Renal cortical epithelial cell (primary cell): ENCODE measurements at places on chromosomes 12 and 14. TPM values are rescaled to one million over a fixed set of nuclear protein-coding genes. Genes with fewer than 3 reads are reported as not detected.

DNA sequence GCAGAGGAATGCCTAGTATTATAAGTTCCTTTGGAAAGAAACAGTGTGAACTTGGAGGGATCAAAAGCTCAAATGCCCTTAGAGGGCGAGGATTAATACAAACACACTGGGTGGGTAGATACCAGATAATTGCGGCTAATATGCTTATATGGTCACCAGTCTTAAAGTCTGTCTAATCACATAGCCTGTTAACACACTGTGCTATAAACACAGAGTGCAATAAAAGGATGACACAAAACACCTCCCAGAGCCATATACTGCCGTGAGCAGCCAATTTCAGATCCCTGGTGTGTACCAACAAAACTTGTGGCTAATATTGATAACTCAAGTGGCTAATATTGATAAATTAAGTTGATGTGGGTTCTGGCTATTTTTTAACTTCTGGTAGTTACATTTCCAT is 1.7 kb upstream of the IL26 start:
- no peak for DNase-seq

- DNase-seq, result no peak
Observed at GRCh38 chr14:57928732-57929131, 62.8 kb upstream of the SLC35F4 start.

DNA sequence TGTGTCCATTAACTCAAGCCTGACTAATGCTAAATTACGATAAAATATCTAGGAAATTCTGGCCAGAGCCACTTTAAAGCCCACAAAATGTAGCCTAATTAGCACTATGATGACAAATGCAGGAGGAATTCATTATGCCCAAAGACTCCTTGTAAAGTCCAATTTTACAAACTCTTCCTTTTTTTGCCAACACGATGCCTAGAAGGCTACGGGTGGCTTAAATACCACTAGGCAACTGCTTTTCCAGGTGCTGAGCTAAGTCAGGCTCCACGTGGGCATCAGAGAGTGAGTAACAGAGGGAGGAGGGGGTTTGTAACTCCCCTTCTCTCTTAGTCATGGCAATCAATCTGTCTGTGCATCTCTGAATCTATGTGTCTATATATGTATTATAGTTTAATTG is 172.4 kb upstream of the NTF3 start:
- DNase-seq, result no peak

GRCh38 chr14:19754172-19754571 is 10.8 kb downstream of the OR4Q3 start:
- DNase-seq, result no peak

DNA sequence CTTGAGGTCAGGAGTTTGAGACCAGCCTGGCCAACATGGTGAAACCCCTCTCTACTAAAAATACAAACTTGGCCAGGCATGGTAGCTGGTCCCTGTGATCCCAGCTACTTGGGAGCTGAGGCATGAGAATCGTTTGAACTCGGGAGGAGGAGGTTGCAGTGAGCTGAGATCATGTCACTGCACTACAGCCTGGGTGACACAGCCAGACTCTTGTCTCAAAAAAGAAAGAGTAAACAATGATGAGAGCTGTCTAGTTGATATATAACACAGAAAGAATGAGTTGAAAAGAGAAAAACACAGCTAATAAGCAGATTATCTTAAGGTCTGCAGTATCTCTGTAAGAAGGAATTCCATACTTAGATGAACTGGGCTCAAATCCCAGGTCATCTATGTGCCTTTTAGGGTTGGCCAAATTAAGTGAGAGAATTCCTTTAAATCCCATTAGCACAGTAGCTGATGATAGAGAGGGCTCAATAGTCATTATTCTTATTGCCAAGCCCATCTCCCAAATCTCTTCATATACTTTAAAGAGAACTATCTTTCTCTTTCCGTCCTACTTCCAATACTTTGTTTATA is 31.1 kb upstream of the STRAP start:
- DNase-seq, result no peak

- no peak for DNase-seq
Observed at GRCh38 chr12:68667291-68667690, 19.5 kb upstream of the NUP107 start.

GRCh38 chr12:57894399-57895292 is 46.7 kb upstream of the ATP23 start:
- no peak for DNase-seq

DNA sequence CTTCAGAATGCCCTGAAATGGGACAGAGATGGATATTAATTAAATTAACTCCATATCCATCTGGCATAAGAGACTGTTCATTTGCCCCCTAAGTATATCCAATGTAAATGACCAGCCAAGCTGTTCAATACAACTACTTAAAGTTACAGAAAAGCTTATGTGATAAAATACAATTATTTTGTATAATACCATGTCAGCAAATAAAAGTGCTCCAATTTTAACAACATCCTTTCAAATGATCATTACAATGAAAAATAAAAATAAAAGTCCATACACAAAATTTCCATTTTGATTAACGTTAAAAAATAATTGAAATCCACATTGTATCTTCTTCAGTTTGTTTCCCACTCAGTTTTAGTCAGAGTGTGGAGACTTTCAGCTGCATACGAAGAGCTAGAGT is 5.7 kb downstream of the CLEC6A start:
- no peak for DNase-seq

DNA sequence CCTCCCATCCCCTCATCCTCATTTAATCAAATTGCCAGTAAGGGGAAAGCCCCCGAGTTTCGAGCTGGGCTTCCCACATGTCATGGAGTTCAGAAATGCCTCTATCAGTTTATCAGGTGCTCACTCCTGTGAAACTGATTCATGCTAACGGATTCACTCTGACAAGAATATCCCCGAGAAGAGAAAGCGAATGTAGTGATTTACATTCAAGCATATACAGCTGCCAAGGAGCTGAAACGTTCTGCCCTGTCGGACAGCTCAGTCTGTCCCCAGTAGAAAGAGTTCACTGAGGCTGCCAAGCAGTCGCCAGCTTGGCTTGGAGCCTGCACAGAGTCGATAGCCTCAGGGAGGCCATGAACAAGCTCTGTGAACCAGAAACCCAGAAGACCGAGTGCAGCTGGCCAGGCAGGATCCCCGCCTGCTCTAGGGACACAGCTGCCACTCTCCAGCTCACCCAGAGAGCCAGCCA is 88.4 kb downstream of the TMCC3 start:
- DNase-seq, result peak; percentile 85

- DNase-seq, result peak; percentile 63
Observed at GRCh38 chr14:50944647-50945413, 547 bp upstream of the PYGL start.

GRCh38 chr12:12645485-12645884 is 33.8 kb downstream of the CREBL2 start:
- peak; percentile 20 for DNase-seq

DNA sequence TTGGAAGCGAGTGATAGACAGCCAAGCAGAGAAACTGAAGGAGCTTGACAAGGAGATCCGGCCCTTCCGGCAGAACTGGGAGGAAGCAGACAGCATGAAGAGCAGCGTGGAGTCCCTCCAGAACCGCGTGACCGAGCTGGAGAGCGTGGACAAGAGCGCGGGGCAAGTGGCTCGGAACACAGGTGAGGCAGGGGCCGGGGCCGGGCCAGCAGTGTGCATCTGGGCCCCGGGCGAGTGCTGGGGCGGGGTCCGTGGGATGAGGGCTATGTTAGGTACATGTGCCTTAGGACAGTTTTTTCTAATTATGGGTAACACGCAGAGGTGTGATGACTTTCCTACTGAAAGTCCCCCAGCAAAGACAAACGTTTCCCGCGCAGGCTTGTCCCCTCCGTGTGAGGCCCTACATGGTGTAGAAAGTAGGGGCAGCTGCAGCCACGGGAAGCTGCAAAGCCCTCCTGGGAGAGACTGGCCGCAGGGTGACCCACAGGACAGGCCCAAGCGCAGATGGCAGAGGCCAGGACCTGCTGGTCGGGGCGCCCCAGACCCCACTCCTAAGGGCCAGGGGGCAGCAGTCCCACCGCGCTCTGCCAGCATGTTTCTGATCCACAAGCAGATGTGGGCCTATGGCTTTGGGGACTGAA is 19.1 kb upstream of the AMN start:
- no peak for DNase-seq

DNA sequence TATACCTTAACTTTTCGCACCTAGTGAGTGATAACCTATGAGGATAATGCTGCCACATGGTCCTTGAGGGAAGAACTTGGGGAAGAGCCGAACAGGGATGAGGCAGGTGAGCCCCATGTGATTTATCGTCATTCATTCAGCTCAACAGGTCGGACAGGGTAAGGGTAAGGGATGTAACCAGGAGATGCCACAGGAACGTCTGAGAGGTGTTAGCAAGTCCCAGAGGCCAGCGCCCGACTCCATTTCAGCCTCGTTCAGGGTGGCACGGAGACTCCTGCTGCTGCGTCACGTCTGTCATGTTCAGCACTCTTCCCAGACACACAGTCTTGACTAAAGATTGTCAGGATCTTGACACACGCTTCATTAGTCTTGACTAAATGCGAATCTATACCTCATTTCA is 23.4 kb upstream of the TIGAR start:
- DNase-seq, result no peak

- DNase-seq, result peak; percentile 42
Observed at GRCh38 chr12:6647083-6647604, at the start of gene ACRBP. ACRBP (minus strand) TSS chr12:6647432; CDS start chr12:6647366, 66 bp downstream.

DNA sequence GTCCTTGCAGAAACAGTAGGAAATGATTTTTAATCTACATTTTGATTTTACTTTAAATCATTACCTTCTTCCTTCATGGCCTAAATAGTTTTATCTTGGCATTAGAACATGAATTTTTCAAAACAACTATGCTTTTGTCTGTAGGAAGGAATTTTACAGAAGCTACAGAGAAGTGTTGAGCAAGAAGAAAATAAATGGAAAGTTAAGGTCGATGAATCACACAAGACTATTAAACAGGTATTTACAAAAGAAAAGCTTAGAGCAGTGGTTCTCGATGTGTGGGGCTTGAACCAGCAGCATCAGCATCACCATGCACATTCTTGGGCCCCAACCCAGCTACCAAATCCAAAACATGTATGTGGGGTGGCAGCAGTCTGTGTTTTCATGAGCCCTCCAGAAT is 91.6 kb downstream of the KTN1 start:
- peak; percentile 66 for DNase-seq

DNA sequence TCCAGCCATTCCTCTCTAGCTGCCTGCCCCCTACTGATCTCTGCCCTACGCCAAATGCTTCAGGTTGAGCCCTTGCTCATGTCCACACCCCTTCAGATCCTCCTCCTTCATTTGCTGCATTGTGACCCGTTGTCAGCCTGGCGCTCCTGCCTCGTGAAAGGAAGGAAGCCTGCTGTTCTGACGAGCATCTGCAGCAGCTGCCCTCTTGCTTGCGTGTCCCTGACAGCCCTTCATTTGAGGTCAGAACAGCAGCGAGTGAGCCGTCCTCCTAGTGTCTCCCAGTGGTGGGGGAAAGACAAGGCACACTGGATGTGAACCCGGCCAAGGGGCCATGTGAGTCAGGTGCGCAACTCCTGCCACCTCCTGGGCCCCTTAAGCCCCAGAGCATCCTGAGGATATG is 3.0 kb upstream of the PIANP start:
- DNase-seq, result no peak

DNA sequence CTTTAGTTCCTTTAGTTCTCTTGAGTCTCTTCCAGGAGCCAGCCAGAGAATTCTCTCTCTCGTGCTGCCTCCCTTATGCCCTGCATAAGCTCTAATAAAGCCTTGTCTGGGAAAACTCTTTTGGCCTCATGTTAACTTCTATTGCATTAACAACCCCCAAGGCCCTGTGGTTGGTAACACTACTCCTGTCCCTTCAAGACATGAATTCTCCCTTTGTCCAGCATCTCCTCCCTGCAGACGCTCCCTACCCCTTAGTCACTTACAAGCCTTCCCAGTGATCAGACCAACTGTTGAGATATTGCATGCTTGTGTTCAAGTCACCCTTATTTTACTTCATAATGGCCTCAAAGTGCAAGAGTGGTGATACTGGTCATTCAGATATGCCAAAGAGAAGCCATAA is 12.1 kb downstream of the LTBR start:
- no peak for DNase-seq

DNA sequence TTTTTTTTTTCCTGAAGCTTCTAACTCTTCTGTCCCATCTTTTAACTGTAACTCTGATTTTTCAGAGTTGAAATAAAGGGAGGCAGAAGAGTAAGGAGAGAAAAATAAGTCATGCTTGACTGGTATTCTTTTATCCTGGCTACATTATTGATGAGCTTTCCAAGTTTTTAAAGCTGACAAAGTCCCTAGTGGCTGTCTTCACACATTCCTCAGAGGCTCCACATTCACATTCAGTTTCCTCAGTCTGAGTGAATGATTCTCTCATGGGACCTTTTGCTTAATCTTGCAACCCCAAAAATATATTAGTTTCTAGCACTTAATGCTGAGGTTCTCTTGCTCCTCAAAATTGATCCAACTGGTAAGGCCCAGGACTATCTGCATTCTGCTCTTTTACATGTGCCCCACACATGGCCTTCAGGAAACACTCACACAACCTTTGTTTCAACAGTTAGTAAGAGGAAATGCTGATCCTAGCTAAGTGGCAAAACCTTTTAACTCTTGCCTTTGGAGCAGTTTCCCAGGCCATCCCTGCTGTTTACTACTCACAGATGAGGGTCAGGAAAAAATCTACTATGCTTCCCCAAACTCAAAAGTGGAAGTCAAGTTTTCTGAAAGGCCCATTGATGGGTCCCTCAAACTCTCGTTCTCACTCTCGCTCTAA is 61.7 kb upstream of the SLC6A15 start:
- DNase-seq, result no peak

DNA sequence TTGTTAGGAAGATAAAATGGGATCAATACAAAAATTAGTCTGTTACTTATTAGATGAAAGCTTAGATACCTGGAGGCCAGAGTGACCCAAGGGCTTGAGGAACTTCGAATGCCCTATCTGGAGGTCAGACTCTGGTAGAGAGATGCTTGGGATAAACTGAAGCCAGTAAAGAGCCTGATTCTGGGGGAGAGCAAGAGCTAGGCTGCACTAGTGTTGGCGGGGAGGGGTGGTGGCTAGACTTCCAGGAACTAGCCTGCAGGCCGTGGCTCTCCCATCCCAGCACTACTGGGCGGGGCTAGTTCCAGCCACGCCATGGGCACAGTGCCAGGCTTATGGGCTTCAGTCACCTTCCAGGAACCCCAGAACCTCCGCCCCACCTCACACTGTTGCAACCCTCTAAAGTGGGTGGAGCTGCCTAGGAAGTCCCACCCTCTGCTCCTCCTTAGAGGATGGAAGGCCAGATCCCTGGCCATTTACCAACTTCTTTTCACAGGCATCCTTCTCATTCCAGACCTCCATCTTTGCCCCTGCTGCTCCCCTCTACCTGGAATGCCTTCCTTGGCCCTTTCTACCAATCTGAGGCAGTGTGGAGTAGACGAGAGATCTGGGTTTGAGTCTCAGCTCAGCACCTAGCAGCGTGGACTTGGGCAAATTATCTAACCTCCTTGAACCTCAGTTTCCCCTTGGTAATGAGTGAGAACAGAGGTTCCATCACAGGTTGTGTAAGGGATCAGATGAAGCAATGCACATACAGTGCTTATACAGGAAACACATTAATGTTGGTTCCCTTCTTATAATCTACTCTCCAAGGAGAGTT is 6.3 kb upstream of the NFE2 start:
- DNase-seq, result peak; percentile 94

- no peak for DNase-seq
Observed at GRCh38 chr12:116091579-116091978, 185.9 kb downstream of the MED13L start.

- DNase-seq, result no peak
Observed at GRCh38 chr14:41297576-41298327, 308.9 kb upstream of the LRFN5 start.

The TAS2R8 gene
- 0.25 TPM in 1 of 2 replicates, not detected in the other for total RNA-seq

The TAMALIN gene
- 2.2 and 3.0 TPM in 2 replicates for total RNA-seq

The ALX1 gene
- not detected in 2 replicates for total RNA-seq

The ANKRD33 gene
- not detected in 2 replicates for total RNA-seq

The EIF2S3B gene
- total RNA-seq, result 1.2 and 2.6 TPM in 2 replicates

The ACSM4 gene
- not detected in 2 replicates for total RNA-seq

The PFKM gene
- 43.1 and 79.3 TPM in 2 replicates for total RNA-seq

The TRIM9 gene
- 0.69 and 2.9 TPM in 2 replicates for total RNA-seq

The CD4 gene
- total RNA-seq, result 0.10 TPM in 1 of 2 replicates, not detected in the other

The CIROP gene
- total RNA-seq, result not detected in 2 replicates
